ENCODE measurements at places on chromosomes 4 and X.

GRCh38 chr4:121654738-121655137, 42.0 kb downstream of the ANXA5 start:
- DNase-seq: no peak

- DNase-seq: no peak
Measured at GRCh38 chrX:147738265-147738664, 173.5 kb upstream of the FMR1 start.

GRCh38 chr4:648579-649292, 23.4 kb downstream of the PDE6B start:
- no peak for DNase-seq

DNA sequence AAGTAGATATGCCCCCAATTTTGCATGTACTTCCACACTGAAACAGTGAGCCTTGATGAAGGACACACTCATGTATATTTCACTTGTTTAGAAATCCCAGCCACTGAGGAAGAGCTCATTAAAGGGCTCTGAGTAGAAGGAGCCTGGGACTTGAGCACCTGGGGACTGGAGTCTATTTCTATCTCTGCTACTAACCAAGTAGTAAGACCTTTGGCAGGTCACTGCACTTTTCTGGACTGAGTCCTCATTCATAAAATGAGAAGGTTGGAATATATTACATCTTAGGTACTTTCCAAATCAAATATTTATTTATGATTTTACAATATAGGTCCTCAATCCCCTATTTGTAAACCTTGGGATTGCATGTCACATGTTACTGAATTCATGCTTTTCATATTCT, 78.2 kb upstream of the C4orf54 start:
- no peak for DNase-seq

DNA sequence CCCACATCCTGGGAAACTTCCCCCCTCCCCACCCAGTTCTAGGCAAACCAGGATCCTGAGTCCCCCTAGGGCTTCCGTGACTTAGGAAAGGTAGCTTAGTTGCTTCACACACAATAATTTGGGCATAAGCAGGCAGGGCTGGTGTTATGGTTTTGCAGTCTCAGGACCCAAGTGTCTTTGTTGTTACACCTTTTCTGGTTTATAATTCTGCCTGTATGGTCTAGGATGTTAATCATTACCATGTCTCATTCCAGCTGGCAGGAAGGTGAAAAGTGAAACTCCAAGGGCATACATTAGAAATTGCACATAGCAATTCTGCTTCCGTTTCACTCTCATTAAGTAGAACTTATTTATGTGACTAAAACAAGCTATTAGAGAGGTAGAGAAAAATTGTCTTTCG, 16.8 kb downstream of the UGT8 start:
- DNase-seq: no peak

- no peak for DNase-seq
Measured at GRCh38 chr4:148065075-148065474, 333.2 kb downstream of the ARHGAP10 start.

DNA sequence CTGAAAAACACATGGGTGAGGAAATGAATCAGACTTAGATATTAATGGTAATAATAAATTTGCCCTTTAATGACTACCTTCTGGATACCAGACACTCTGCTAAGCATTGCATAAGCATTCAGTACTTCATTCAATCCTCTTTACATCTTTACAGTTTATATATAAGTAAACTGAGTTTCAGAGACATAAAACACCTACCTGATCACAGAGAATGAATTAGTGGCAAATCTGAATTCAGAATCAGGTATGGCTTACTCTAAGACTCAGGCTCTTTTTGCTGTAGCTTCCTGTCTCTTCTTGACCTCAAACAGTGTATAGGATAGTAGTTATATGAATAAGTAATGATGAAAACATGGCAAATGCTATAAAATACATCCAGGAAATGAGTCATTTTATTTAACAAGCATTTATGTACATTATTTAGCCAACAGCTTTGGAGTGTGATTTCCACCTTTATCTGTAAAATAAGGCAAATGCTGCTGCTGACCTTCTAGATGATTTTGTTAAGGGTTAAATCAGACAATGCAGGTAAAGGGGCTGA, 83.9 kb downstream of the VEGFC start:
- no peak for DNase-seq

GRCh38 chr4:180407275-180407885, 1835.8 kb upstream of the TENM3 start:
- DNase-seq: no peak

DNA sequence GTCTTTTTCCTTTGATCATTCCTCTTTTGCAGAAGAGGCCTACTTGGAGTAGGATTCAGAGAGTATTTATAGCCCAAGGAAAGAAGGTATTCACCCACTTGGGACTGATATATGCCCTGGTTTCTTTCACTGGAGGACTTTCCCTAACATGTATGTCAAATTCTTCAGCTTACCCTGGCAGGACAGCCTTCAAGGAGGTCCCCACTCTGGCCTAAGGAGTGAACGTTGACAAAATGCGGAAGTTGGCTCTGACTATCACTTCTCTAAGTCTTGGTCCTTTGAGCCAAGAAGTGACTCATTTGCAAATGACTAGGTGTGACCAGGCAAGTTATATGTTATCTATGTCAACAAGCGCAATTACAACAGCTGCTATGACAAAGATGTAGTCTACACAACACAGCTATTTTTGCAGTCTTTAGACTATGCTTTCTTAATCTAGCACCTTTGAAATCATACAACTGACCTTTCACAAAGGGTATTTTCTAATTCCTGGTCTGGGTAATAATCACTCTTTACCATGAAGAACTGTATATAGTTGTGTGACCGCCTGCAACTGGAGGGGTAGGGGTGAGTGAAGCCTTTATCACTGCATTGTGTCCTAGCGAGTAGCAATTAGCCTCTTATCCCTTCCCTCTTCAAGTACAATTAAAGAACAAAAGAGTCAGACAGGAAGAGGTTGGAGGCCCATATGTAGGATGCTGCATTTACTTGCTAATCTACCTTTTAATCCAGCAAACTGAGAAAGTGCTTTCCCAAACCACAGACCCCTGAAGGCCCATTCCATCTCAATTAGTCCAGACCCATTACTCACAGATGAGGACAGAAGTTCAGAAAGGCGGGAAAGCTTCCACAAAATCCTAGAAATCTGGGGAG, 50.1 kb downstream of the RASGEF1B start:
- no peak for DNase-seq

- no peak for DNase-seq
Measured at GRCh38 chrX:104618106-104618895, 52.3 kb downstream of the IL1RAPL2 start.

DNA sequence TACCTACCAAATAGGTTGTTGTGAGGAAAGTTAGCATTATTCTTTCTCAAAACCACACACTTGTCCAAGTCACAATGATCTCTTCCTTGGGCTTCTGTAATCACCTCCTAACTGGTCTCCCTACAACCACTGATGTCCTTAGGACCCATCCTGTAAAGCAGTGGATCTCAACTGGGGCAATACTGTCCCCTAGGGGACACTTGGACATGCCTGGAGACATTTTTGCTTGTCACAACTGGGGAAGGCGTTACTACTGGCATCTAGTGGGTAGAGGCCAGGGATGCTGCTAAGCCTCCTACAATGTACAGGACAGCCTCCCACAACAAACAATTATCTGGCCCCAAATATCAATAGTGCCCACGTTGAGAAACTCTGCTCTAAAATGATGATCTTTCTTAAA, 118.7 kb upstream of the AP1S2 start:
- DNase-seq: no peak

DNA sequence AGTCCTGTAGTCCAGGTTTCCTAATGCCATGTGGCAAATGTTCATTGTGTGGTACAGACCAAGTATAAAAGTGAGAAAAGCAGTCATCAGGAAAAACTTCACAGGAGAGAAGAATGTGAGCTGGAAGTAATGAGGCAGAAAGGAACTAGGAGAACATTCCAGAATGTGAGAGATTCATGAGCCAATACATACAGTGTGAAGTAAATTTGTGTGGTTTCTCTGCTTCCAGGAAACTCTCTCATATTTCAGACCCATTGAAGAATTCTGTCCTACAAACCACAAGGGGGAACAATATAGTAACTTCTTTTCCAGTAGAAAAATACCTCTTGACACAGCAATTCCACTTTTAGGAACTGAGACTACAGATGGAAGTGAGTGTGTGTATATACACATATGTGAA, 136.5 kb downstream of the RNF150 start:
- DNase-seq: no peak

DNA sequence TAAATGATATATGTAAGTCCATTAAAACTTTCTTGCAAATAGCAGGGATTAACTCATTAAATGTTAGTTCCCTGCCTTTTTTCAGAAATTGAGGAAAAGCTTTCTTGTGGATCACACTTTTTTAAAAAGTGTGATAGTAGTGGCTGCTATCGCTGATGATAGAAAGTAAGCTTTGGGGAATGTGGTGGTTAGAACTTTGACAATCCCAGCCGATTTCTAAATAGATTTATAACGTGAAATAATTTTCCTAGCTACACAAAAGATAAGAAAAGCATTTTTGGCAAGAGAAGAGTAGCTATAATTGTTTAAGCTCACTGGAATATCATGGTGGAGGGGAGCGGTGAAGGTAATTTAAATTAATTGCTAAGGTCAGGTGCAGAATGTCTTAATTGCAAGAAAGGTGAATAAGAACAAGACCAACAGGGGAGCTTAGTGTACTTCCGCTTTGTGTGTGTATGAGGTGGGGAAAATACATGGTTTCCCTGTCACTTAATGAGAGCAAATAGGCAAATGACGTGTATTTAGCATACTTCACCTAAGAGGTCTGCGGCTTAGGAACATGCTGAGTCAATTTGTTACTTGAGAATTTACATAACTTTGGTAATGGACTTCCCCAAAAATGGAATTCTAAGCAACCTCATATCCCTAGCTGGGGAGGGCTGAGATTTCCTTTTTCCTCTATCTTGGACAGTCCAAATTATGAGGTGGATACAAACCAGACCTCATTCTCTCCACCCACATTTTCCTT, 11.7 kb upstream of the IL21 start:
- DNase-seq: no peak

GRCh38 chr4:5707778-5708448, 446 bp downstream of the EVC2 start:
- no peak for DNase-seq

DNA sequence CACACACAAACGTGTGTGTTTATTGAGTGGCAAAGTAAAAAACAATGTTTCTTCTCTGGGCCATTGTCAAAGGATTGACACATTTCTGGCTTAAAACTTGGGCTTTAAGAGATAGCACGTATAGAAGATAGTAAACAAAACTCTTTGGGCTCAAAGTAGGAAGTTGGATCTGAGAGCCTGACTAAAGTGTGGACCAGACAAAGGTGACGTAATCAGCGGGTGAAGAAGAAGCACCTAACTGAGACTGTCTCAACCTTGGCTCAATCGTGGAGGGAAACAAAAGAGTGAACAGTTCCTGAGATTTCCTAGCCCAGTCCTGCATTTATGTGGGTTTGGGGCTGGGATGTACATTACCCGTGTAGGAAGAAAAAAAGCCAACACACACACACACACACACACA, 13.7 kb downstream of the PFKFB1 start:
- no peak for DNase-seq

- DNase-seq: no peak
Measured at GRCh38 chr4:13670456-13671160, 43.1 kb upstream of the BOD1L1 start.

All from left lobe of liver (tissue), 2 donors.